ENCODE measurements at places on chromosomes 7 and 10.

DNA sequence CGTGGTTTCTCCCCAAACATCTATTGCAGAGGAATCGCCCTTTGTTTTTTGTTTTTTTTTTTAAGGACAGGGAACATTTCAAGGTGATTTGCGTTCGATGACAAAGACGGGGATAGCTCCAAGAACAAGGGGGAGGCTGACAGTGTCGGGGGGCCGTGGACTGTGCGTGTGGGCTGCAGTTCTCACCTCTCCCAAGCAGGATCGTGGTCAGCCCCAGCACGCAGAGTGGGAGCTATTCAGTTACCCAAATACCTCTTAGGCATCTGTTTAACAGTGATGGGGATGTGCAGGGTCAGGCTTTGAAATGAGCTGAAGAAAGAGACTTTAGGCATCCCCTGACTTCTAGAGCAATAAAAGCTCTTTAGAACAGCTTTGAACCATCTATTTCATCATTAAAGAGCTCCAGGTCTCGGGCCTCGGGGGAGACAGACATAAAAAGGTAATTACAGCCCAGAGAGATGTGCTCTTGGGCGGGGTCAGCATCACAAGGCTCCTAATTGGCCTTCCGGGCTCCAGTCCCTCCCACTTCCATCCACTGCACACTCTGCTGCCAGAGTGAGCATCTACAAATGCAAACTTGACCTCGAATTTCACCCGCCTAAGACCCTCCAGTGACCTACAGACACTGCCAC is 97.3 kb downstream of the MYL10 start:
- peak; percentile 22 for DNase-seq

DNA sequence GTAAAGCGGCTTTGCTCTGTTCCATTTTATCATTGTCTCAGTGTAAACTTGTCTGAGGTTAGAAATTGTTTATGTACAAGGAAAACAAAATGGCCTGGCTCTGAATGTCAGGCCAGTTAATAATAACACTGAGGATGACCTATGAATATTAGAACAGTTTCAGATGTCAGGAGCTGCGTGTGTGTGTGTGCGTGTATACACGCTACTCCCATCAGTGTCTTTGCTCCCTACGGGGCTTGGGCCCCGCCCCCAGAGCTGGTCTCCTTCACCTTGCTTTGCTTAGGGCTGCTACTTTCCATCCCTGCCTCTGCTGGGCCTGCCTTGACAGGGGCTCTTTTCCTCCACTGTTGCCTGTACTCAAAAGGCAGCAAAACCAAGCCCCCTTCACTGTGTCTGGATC is 142.3 kb upstream of the BET1 start:
- DNase-seq = no peak

DNA sequence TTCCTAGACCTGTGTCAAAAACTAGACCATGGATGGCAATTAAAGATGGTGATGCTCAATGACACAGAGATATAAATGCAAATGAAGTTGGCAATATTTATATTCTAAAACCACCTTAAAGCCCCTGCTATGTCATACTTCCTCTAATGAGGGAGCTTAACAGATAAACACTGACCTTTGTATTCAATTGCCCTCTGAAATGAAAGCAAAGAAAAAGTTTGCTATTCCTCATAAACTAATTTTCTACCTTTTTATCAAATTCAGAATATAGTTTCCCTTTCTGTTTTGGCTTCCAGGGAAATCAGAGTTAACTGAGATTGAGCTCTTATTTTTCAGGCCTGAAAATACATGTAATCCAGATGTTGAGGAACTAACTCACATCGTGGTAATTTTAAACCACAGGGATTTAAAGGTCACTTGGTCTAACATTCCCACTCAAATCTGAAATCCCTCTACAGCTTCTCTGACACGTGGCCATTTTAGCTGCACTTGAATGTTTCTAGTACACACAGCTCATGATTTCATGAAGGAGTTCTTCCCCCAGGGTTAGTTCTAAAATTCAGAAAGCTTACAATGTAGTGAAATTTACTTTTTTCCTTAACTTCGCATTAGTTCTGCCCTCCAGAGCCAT is 37.9 kb upstream of the ABCB5 start:
- no peak for DNase-seq

GRCh38 chr7:44709945-44710596 is 38.6 kb upstream of the ZMIZ2 start:
- no peak for DNase-seq

DNA sequence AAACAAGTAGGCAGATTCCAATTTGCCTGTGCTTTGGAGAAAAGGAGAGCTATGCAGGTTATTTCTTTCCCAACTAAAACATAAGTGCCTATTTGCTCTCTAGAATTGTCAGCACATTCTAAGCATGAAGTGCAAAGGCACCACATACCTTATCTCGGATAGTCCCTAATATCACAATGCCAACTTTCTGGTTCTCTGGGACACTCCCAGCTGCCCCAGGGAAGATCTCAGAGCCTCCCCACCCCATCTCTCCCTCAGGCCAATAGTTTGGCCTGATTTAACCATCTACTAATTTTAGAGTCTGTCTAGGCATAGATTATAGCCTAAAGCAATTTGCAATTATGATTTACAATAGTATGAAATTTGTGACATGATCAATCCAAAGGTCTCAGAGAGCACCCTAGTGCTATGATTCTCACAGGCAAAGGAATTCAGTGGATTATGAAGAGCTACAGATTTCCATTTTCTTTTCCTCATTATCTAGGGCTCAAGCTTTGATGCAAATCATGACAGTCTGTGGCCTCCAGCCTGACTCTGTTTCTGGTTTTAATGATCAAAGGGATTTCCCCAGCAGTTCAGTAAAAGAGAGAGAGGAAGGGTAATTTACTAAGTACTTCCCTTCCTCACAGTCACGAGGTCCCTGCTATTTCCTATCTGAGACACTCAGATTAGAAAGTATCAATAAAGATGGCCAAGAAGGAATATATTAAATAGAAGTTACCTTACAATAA is 29.0 kb upstream of the IL6 start:
- DNase-seq = no peak

- DNase-seq = peak; percentile 62
Observed at GRCh38 chr7:47724335-47724982, 142.5 kb upstream of the TNS3 start.

GRCh38 chr7:96219378-96220130 is 102.3 kb downstream of the SLC25A13 start:
- DNase-seq = peak; percentile 33

GRCh38 chr7:30347226-30348082 is 63.1 kb downstream of the ZNRF2 start:
- no peak for DNase-seq

GRCh38 chr7:37216156-37216852 is 232.4 kb downstream of the ELMO1 start:
- DNase-seq = no peak
